Endodermal cell (in vitro differentiated cells): ENCODE measurements at places on chromosomes 3 and 15. TPM values are rescaled to one million over a fixed set of nuclear protein-coding genes. Genes with fewer than 3 reads are reported as not detected.

GRCh38 chr3:74559261-74559660, 55.2 kb downstream of the CNTN3 start:
- DNase-seq: no peak

- DNase-seq: peak; percentile 54
Measured at GRCh38 chr15:89395461-89395871, 60.8 kb upstream of the POLG start.

DNA sequence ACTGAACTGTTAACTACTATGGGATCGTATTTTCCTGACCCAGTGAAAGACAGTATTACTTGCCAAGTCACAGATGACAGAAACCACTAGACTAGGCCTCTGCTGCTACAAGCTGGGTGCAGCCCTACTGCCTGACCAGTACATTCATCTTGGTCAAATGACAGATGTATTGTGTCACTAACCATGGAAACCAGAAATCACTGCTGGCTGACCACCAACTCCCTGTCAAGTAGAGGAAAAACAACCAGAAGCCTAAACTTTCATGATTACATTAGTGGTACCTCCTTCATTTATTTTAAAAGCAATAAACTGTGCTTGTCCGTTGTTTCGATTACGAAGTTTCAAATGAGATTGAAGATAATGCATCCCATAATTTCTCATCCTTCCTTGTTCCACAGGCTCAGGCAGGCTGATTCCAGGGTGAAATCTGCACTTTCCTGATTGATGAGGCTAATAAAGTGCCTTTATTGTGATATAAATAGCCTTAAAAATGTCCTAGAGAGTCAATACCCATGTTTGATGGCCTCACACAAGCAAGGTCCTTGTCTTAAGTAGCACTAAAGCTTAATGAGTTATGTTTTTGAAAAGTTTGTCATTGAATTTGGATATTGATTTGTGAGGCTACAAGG, 309.7 kb downstream of the LSAMP start:
- DNase-seq: no peak

RAB43 gene
- total RNA-seq: 28.9 and 34.5 TPM in 2 replicates

DNA sequence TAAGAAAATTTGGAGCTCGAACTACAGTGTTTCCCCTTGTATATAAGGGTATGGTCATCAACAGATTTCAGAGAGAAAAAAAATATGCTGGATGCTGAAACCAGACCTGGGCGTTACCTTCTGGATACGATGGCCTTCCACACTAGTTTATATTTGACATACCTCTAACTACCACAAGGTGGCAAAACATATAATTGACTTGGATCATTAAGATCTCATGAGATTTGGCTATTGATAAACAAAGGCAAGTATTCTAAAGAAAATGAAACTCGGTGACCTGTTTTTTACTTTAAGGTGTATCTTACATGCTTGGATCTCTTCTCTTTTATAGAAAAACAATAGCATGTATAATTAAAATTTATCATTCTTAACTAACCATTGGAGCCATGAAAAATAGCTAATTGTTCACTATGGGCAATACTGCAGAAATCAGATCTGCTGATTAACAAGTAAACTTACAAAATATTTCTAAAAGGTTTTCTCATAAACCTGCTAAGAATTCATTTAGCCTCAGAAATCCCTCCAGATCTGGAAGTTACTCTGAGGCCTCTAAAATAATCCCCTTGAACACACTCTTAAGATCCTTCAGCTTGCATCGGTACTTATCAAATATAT, 300.6 kb upstream of the KCNH8 start:
- DNase-seq: no peak

GRCh38 chr3:178189854-178190253, 346.4 kb upstream of the KCNMB2 start:
- DNase-seq: no peak

DNA sequence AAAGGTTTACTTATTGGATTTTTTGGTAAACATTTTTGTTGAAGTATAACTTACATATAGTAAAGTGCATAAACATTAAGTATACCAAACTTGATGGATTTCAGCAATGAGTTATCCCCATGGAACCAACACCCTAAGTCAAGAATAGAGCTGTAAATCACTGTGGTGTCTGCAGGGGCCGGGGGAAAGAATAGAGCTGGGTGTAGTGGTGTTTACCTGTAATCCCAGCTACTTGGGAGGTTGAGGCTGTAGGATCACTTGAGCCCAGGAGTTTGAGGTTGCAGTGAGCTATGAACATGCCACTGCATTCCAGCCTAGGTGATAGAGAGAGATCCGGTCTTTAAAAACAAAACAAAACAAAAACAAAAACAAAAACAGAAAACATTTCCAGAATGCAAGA, 13.3 kb upstream of the FEM1B start:
- DNase-seq: no peak

DNA sequence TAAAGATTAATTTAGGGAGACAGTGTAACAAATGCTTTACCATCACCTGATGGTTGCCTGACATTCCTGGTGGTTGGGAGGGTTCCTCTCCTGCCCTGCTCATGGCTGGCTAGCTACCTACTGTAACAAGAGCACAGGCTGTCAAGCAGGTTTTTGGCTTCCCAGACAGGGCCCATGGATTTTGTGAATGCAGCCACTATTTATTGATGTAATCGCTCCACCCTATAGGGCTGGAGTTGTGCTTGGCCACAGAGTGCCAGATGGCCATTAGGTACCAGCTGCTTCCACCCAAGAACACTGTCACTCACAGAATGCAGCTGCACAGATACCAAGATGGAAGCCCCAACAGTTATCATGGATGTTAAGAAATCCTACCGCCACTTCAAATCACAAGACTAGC, 31.0 kb upstream of the KLHL25 start:
- peak; percentile 35 for DNase-seq

IL5RA gene
- total RNA-seq: not detected in 2 replicates

SLC12A1 gene
- total RNA-seq: not detected in 2 replicates

DNA sequence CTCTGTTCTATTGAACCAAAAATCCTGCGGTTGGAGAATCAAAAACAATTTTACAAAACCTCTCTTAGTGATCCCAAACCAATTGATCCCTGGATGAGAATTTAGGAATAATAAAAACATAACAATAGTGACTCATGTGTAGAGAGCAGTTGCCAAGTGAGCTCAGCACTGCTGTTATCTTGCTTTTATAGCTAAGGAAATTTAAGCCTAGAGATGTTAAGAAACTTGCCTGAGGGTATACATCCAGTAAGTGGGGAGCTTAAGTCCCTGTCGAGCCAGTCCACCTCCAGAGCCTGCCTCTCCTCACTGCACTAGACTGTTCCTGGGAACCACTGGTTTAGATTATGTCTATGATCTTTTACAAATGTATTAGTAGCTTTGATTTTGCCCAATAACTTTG, 358.4 kb upstream of the LMCD1 start:
- DNase-seq: no peak

DNA sequence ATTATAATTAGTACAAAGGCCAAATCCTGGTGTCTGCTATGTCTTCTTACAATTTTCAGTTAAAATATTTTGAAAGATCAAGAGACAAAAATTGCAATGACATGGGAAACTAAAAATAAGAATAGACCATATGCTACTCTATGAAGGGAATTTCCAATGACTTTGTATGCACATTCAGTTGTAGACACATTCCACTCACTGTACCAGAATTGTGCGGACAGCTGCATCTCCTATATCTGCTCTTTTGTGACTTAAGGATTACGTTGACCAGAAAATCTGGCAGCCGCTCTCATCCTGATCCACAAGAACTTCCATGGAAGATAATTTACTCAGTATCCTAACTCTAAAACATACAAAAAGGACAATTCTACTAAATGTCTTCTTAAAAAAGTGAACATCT, 493.9 kb upstream of the KCNMB2 start:
- no peak for DNase-seq

WWTR1 gene
- total RNA-seq: 18.1 to 37.9 TPM (median 18.5 TPM) in 3 replicates
